C1 segment of cervical spinal cord (tissue), 14 donors: ENCODE measurements at places on chromosomes 6 and 20.

- no peak for DNase-seq
Observed at GRCh38 chr6:148926478-148926877, 179.6 kb downstream of the UST start.

- no peak for DNase-seq
Observed at GRCh38 chr6:79671600-79672266, 40.6 kb downstream of the SH3BGRL2 start.

GRCh38 chr20:1686151-1686748, 28.7 kb upstream of the SIRPG start:
- no peak for DNase-seq

DNA sequence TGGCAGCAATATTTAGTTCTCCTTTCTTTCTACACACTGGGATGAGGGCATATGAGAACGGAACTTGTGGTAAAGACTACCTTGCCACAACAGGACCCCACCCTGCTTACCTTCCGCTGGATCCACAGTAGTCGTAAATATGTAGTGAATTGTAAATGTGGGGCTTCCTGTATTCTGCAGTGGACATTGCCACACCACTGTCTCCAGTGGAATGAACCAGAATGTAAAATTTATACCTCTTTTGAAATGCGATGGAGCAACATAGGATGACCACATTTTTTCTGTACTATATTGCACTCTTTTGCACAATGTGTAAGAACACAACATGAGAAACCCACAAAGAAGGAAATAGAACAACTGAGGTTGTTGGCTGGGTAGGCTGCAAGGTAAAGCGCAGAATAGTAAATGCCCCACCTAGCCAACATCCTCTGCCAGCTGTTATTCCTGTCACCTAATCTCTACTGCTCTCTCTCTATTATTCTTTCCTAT, 16.1 kb upstream of the RIPOR2 start:
- DNase-seq, result no peak

DNA sequence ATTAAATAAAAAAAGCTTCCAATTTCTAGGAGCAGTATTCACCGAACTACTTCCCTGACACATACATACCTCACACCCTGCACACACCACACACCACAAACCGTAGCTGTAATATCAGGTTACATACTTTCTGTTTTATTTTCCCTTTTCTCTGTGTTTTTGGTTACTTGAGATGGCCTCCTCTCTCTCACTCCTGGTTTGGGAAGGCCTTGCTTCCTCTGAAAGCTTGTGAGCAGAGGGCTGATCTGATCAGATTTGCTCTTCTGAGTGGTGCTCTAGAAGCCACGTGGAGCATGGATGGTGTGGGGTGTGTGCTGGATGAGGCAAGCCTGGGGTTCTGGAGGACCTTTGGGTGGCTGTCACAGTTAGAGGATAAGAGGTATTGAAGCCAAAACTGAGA, 20.9 kb downstream of the UTRN start:
- no peak for DNase-seq

DNA sequence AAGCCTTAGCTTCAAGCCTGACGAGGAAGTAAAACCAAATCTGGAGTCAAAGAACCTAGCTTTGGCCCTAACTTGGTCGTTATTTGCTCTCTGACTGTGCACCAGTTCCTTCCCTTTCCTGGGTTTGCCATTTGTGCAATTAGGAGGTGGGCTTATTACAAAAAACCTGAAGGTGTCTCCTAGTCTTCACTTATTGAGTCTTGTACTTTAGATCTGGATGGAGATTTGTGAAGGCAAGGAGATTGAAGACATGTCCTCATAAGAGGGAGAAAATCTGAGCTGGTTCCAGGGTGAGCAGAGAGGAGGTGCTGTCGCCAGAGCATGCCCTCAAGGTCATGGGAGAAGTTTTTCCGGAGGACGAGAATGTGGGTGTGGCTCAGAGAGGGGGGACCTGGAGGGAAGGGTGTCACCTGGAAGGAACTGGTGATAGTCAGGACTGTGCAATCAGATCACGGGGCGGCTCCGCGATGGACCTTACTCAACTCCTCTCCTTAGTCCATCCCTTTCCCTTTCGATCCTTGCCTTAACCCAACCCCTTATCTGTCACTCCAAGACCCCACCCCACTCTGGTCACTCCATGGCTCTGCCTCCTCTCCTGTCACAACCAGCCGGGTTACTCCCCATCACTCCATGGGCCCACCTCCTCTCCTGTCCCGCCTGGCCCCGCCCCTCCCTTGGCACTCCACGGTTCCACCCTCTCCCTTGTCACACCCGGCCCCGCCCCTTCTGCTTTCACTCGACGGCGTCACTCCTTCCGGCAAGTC, 588 bp upstream of the ACSS2 start:
- no peak for DNase-seq

- DNase-seq, result no peak
Observed at GRCh38 chr6:8268156-8268555, 165.8 kb upstream of the EEF1E1 start.

- no peak for DNase-seq
Observed at GRCh38 chr6:119446609-119447008, 97.0 kb upstream of the MAN1A1 start.

- no peak for DNase-seq
Observed at GRCh38 chr20:21826976-21827375, 121.5 kb downstream of the PAX1 start.

DNA sequence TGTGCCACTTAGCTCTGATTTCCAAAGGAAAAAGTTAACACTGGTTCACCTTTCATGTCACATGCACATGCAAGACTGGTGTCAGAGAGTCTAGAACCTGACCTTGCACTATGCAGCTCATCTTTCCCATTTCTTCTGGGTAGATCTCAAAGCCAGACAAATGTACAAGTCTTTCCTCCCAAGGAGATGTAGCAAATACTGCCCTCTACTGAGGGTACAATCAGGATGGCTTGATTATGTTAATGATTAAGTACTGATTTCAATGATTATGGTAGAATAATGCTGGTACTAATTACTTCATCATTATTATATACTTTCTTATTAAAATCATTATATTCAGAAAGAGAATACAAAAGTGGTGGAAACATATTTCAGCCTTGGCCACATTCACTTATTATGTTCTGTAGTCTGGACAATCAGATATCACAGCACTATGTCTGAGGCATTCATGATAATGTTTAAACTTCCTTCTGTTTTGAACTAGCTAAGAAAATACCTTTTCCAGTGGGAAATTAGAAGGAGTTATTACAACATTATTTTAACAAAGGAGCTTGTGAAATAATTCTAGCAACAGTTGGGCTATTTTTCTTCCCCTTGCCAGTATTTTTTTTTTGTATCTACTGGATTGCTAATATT, 68.5 kb upstream of the FOXO3 start:
- no peak for DNase-seq

GRCh38 chr20:8117636-8118035, 14.4 kb upstream of the PLCB1 start:
- no peak for DNase-seq

- no peak for DNase-seq
Observed at GRCh38 chr6:98526465-98526864, 307.9 kb upstream of the POU3F2 start.

DNA sequence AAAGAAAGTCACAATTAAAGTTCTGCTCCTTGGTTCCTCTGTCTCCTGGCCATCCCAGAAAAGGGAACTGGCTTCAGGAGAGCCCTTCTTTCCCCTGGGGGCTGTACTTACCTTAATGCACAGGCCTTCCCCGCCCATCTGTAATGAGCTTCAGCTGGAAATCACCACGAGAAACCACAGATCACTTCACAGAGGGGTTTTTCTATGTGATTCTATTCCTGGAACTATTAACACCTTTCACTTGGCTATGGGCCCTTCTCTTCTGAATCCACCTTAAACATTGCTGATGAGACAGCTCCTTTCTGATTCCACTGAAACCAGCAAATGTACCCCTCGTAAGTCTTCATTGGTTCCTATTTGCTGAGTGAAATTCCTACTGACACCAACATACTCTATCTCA, 80.7 kb downstream of the FOXF2 start:
- DNase-seq, result no peak

GRCh38 chr6:96394727-96395126, 126.9 kb upstream of the UFL1 start:
- no peak for DNase-seq

DNA sequence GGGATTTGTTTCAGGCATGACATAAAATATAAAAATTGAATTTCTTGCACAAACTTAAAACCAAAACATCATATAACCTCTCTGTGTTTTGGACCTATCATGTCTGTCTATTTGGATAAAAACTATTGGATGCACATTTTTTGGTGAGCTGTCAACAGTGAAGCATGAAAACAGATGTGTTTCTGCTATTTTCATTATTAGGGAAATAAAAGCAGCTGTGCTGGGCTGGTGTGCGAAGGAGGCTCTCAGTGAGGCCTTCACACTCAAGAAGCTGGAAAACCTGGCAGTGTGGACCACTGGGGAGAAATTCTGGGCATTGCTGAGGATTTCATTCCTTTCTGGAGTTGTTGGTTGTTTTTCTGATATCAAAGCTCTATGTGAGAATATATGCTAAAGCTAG, 395.3 kb downstream of the GJA1 start:
- DNase-seq, result no peak

- DNase-seq, result no peak
Observed at GRCh38 chr6:167762259-167762962, 64.3 kb upstream of the AFDN start.

DNA sequence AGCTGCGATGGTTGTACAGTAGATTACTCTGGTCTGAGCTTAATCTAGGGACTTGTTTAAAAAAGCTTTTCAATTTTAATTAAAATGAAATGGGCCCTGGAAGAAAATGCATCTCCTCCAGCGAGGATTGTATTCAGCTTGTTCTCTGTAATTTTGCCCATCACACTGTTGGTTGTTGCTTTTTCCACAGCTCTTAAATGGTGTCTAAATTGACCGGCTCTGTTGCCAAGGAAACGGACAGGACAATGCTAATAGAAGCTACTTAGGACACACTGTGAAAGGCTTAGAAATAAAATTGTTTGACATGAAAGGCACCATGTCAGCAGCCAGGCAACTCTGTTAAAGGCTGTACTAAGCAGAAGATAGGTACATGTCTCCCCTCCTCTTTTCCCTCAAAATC, 116.7 kb upstream of the NRSN1 start:
- no peak for DNase-seq

DNA sequence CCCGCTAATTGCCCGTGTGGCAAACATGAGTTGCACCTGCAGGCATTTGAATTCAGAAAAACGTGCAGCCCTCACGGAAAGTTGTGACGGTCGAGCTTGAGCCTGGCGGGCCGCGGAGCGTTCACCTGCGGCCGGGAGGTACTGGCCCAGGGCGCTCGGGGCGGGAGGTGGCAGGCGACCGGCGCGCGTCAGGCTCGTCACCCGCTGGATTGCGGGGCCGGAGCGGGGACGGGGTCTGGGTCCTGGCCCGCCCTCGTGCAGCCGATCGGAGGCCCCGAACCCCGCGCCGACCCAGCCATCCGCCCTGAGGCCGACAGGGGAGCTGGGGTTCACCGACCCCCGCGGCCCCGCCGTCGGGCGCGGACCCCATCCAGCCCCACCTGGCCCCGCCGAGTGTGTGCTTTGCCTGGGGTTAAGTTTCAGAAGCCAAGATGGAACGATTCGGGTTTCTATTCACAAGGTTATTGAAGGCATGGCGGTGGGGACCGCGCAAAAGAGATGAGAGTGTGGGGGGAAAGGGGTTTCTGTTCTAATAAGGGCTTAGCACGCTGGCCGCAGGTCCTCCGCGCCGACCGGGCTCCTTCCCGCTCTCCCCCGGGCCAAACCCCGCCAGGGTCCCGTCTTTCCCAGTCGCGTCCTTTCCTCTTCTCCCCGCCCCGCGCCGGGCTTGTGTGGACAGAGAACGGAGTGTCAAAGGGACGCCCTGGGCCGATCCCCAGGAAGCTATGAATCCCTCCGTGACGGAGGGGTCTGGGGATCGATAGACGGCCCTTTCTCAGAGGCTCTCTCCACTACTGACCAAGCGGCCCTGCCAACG, 1.6 kb upstream of the HEY2 start:
- DNase-seq, result no peak

DNA sequence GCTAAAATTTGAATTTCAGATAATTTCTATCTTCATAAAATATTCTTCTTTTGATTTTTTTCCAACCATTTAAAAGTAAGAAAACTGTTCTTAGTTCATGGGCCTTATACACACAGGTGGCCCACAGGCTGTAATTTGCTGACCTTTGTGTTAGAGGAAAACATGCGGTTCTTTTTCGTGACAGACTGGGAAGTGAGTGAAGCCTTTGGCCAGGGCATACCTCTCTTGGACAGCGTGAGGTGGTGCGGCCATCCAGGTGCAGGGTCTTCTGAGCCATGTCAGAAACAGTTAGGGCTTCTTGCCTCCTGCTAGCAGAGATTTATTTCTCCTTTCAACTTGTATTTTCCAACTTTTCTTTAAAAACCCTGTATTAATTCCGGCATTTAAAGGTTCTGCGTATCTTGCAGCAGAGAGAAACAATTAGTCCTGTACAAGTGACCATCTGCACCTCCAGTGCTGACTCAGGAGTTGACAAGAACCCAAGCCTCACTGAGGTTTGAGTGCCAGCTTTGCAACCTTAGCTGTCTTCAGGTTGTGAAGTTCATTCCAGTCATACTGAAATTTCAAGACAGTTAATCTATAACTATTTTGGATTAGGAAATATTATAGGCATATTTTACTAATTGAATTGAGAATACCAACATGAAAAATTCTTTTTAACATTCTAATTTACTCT, 177.8 kb downstream of the LY86 start:
- no peak for DNase-seq

- no peak for DNase-seq
Observed at GRCh38 chr6:1316489-1316971, 4.6 kb downstream of the FOXQ1 start.

- no peak for DNase-seq
Observed at GRCh38 chr20:64146936-64147477, 17.2 kb upstream of the MYT1 start.
